Muscle of leg (tissue), 16 donors: ENCODE measurements at places on chromosomes 13 and 19. TPM values are rescaled to one million over a fixed set of nuclear protein-coding genes. Genes with fewer than 3 reads are reported as not detected.

DNA sequence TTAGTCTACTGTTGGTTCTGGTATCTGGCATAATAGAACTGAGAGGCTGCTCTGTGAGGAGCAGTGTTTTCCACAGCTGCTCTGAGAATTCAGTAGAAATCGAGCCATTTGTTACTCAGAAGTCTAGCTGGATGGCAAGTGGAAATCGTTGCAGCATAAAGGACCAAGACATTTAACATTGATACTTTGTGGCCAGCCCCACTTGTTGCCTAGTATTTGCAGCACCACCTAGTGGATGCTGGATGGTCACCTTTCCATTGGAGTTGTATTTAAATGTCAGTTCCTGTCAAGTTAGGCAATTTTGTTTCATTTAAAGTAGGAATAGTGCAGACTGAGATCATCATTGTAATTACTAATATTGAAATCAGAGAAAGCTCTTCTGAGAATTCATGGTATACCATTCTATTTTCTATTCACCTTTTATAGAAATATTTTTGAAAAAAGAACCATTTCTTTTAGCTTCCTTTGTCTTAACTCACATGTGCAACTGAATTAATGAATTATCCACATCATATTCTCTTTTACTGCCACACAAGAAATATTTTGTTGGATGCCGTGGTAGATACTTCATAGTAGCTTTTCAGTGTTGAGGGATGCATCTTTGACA, 64.6 kb downstream of the PDS5B start:
- peak; percentile 67 for DNase-seq

- no peak for DNase-seq
These were observed 462.0 kb downstream of the LIG4 start for GRCh38 chr13:107753291-107753690.

The ATXN8OS gene
- polyA plus RNA-seq = 0.45 TPM

DNA sequence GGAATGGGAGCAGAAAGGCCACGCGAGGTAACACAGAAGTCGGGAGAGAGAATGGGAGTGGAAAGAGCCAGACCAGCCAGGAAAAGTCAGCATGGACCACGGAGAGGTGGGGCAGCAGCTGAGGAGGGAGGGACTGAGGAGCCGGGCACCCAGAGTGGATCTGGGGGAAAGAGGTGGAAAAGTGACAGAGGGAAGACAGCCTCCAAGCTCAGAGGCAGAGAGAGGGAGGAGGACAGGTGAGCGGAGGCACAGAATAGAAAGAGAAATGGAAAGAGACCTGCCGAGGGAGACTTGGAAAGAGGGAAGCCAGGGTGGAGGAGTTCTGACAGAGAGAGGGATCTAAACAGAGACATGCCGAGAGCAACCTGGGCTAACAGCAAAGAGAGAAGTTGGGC, 1.6 kb downstream of the GRIK5 start:
- DNase-seq = no peak

The RNASEH2A gene
- 19.8 TPM for polyA plus RNA-seq

The GAPDHS gene
- polyA plus RNA-seq = not detected

DNA sequence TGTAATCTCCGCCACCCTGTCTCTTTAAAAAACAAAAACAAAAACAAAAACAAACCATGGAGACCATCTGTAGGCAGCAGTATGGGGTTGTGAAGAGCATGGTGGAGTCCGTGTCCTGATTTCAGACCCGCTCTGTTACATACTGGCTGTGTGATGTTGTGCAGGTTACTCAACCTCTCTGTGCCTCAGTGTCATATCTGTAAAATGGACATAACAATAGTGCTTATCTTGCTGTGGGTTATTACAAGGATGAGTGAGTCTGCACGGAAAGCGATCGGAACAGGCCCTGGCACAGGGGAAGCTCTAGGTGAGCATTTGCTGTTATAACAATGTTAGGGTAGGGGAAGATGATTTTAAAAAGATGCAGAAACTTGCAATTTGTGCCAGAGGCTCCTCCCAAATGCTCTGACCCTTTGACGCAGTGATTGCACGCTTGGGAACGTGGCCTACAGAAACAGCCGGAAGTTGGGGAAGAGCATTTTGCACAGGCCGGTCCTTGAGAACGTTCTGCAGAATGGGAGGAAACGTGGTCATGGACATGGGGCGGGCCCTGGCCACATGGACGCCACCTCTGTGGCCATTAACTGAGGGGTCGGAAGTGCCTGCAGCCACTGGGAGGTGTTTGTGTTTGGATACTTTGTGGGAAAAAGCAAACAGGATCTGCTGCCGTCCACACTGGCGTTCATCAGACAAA, 15.7 kb upstream of the SELENOW start:
- peak; percentile 74 for DNase-seq
